ENCODE measurements at places on chromosomes 1 and 21. TPM values are rescaled to one million over a fixed set of nuclear protein-coding genes. Genes with fewer than 3 reads are reported as not detected.

The KCNE2 gene
- total RNA-seq, result not detected

The TLR5 gene
- total RNA-seq, result 0.34 TPM

The TSPAN1 gene
- total RNA-seq, result 0.46 TPM

The AGBL4 gene
- total RNA-seq, result not detected

The TDRD10 gene
- total RNA-seq, result not detected

The CLEC20A gene
- total RNA-seq, result not detected

The TESK2 gene
- total RNA-seq, result 2.9 TPM

The PBX1 gene
- not detected for total RNA-seq

The TCEA3 gene
- total RNA-seq, result 5.6 TPM

The ST6GALNAC5 gene
- total RNA-seq, result not detected

The DMRTA2 gene
- not detected for total RNA-seq

The SYDE2 gene
- total RNA-seq, result 2.1 TPM

The APOBEC4 gene
- total RNA-seq, result not detected

The PGLYRP4 gene
- total RNA-seq, result not detected

The PDZK1 gene
- not detected for total RNA-seq

The SEMA6C gene
- total RNA-seq, result 2.0 TPM

The OPRD1 gene
- total RNA-seq, result not detected

The CASQ1 gene
- total RNA-seq, result 0.30 TPM

The KIF26B gene
- total RNA-seq, result 0.28 TPM

The SSR2 gene
- 227 TPM for total RNA-seq

The TBX15 gene
- total RNA-seq, result not detected

The PKN2 gene
- total RNA-seq, result 21.2 TPM

The CELA3A gene
- total RNA-seq, result not detected

The NIT1 gene
- total RNA-seq, result 47.5 TPM

The PRCC gene
- 110 TPM for total RNA-seq

The PTTG1IP gene
- total RNA-seq, result 48.3 TPM

The GLRX2 gene
- total RNA-seq, result 31.6 TPM

The IL19 gene
- not detected for total RNA-seq

The FAM177B gene
- not detected for total RNA-seq
